ENCODE measurements at places on chromosomes 2 and 18.

DNA sequence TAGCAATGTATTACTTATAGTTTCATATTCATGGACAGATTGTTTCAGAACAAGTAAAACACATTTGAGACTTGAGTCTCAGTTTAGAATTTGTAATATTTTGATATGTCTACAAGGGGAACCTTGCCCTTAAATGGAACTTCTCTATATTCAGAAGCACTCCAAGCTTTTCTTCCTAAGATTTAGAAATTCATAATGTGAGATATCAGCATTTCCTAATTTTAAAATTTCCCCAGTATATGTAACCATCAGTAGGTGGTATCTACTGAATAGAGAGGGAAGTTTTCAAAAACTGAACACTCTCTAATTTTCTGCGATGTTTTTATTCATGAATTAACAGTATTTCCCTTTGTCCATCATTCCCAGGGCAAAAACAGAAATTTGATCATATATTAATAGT lies 7.6 kb downstream of the ANKRD62 start:
- DNase-seq: no peak

GRCh38 chr2:119486886-119487285 lies 37.4 kb downstream of the SCTR start:
- no peak for DNase-seq

GRCh38 chr18:70496353-70497294 lies 207.8 kb downstream of the SOCS6 start:
- DNase-seq: peak; percentile 6

- no peak for DNase-seq
Measured at GRCh38 chr2:56416500-56417176, 232.8 kb downstream of the CCDC85A start.

- DNase-seq: no peak
Measured at GRCh38 chr2:18065249-18065648, 186.8 kb downstream of the KCNS3 start.

- no peak for DNase-seq
Measured at GRCh38 chr2:65072181-65072970, 16.2 kb downstream of the CEP68 start.

- no peak for DNase-seq
Measured at GRCh38 chr18:35747894-35748472, 166.4 kb downstream of the GALNT1 start.

- DNase-seq: no peak
Measured at GRCh38 chr2:168752361-168752760, 50.1 kb upstream of the NOSTRIN start.

DNA sequence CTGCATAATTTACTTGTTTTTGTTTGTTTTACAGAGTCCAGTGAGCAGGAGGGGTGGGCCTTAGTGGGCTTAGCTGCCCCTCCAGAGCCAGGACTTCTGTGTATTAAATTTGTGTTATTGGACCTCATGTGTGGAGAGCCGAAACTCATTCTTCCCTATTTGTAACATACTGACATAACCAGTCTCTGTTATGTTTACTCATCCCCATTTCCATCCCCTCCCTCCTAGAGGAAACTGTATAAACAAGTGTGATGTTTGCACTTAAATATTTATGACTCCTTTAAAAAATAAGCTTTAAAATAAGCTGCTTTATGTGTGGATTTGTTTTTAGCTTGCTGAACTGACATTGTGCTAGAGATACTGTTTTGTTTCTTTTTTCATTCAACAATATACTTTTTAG lies 13.8 kb downstream of the ZNF512 start:
- no peak for DNase-seq

DNA sequence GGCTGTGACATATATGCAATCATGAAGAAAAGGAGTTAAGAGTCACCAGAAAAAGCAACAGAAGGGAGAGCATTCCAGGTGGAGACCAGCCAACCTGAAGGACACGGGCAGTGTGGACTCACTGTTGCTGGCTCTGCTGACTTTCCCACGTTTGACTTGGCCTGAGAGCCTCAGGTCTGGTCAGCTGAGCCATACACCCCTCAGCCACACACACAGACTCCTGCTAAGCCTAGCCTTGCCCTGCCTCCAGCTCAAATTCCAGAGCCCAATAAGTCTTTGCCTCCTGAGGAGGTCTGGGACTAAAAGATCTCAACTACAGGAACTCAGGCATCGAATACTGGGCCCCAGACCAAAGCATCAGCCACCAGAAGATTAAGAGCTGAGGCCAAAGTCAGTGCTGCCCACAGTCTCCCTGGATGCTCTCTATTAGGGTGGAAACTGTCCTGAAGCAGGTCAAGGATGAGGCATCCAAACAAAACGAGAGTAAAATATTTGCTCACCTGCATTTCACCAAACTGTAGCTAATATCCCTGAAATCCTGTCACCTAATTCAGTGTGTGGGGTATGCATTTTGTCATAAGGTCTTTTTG lies 23.3 kb downstream of the CACNB4 start:
- peak; percentile 52 for DNase-seq

DNA sequence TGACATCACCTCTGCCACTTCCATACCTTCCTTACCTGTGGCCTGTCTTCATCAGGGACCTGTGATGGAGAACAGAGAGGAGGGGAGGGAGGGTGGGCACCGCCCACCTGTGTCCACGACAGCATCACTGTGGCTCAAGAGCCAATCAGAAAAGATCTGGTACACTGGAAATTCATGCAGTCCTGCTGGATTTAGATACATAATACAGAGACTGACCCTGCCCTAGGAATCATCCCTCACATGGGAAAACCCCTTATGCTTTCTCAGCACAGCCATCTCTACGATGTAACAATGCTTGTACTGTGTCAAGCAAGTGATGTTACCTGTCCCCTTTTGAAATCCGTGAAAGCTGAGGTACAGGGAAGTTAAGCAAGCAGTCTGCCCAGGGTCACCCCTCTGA lies 145.6 kb upstream of the EPAS1 start:
- no peak for DNase-seq

- no peak for DNase-seq
Measured at GRCh38 chr18:9429662-9429993, 45.7 kb upstream of the RALBP1 start.

DNA sequence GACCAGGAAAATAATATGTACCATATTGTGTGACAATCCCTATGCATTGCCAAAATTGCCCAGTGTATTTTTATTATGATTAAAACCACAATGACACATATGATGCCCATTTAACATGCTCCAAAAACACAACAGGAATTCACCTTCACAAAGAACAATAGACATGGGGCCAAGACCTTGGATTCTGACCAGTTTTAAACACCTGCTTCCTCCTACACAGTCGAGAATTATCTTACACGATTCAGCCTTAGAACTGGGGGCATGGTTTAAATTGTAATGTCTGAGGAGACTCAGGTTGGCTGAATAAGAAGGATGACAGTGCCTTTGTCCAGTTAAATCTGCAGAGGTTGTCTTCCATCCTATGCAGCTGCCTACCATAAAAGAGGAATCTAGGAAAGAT lies 212.7 kb downstream of the PLCL1 start:
- DNase-seq: no peak

- DNase-seq: no peak
Measured at GRCh38 chr2:73892631-73893329, at the start of gene ACTG2. Gene ACTG2, plus strand, starts transcription at chr2:73893008. Its CDS starts 8,304 bp downstream, at chr2:73901312.

- DNase-seq: no peak
Measured at GRCh38 chr2:46878886-46879285, 36.7 kb downstream of the MCFD2 start.

All from retinal pigment epithelial cell (primary cell).